ENCODE measurements at places on chromosomes 4 and X.

DNA sequence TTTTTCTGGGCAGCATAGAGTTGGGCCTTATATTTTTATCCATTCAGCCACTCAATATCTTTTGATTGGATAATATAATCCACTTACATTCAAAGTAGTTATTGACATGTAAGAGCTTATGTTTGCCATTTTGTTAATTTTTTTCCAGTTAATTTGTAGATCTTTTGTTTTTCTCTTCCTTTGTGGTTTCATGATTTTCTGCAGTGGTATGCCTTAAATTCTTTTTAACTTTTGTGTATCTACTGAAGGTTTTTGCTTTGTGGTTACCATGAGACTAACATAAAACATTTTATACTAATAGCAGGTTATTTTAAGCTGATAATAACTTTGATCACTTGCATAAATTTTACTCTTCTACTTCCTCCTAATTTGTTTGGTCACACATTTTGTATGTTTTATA lies 140.8 kb upstream of the GATB start:
- no peak for DNase-seq

- peak; percentile 48 for DNase-seq
These were observed 25.4 kb upstream of the SLAIN2 start for GRCh38 chr4:48315728-48316630.

GRCh38 chrX:65407157-65407626 lies 127.4 kb downstream of the LAS1L start:
- peak; percentile 15 for DNase-seq

GRCh38 chr4:15003891-15004738 lies 1.8 kb downstream of the CPEB2 start:
- peak; percentile 48 for DNase-seq

- no peak for DNase-seq
These were observed 5.5 kb upstream of the HGFAC start for GRCh38 chr4:3436048-3436797.

- peak; percentile 47 for DNase-seq
These were observed 1.7 kb upstream of the CNOT6L start for GRCh38 chr4:77820649-77821561.

DNA sequence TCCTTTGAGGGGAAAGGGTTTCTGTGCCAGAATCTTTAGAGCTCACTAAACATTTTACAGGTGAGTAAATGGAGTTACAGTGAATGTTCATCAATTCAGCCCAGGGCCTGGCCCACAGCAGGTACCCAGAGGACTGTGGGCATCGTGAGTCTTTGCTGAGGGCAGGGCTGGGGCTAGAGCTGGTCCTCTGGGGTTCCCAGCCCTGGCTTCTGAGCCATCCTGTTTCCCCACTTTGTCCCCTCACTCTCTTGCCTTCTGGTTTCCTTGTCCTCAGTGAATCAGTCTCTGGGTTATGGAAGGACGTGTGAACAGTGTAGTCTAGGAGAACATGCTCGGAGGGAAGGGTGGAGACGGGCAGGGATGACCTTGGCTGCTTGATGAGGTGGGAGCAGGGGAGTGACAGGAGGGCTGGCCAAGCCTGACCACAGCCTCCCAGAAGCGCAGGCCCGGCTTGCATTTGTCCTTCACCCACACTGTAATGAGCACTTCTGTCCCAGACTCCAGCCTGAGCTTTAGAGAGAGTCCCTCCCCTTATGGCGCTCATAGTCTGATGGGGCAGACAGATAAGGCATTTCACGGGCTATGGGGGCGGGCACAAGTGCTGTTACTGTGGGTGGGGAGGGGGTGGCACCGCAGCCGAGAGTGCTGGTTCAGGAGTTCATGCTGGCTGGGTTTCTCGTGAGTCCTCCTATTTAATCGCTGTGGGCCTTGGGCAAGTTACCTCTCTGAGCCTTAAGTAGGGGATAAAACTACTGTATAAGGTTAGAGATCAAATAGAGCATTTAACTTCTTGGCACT lies 17.3 kb downstream of the TBC1D14 start:
- peak; percentile 77 for DNase-seq

GRCh38 chrX:19630776-19631707 lies 115.7 kb upstream of the MAP3K15 start:
- no peak for DNase-seq

DNA sequence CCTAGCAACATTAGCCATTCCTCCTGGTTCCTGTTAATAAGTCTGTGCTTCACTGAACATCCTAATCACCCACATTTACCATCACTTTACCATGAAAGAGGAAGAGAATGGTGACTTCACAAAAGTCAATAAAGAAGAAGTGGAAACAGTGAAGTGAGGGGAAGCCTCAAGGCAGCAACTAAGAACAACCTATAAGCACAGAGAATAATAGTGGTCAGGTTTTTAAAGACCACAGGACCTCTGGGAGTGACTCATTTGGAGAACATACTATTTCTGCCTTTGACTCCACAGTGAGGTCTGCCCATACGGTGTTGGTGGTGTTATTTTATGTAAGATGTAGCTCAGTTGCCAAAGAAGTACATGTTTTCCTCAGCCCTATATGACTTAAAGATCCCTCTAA lies 86.0 kb upstream of the TET2 start:
- peak; percentile 92 for DNase-seq

GRCh38 chr4:25088093-25088952 lies 57.6 kb upstream of the LGI2 start:
- no peak for DNase-seq

DNA sequence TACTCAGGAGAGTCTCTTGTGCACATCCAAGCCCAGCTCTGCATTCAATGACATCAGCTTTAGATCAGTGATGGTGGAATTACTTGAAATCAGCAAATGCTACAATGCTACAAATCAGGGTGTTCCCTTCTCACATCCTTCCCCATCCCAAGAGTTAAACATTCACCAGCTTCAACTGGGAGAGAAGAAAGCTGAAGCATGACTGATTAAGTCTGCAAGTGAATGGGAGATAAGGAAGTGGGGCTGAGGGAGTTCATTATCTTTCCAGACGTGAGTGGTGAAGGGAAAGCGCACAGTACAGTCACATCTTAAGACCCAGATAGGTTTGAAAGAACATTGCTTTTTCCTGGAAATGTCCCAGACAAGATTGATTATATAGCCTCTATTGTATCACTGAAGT lies 26.2 kb upstream of the MAP9 start:
- no peak for DNase-seq

All from activated CD4-positive, alpha-beta T cell treated with anti-CD3 and anti-CD28 coated beads, Interleukin-10, Interleukin-2, amounts not matched to agents 100 ng/mL and 50 ng/mL, durations not matched to agents 16 hours and 8 hours (primary cell).